ENCODE measurements at places on chromosomes 2 and 18.

GRCh38 chr18:47422524-47422923 lies 171.1 kb upstream of the SKOR2 start:
- DNase-seq, result no peak

DNA sequence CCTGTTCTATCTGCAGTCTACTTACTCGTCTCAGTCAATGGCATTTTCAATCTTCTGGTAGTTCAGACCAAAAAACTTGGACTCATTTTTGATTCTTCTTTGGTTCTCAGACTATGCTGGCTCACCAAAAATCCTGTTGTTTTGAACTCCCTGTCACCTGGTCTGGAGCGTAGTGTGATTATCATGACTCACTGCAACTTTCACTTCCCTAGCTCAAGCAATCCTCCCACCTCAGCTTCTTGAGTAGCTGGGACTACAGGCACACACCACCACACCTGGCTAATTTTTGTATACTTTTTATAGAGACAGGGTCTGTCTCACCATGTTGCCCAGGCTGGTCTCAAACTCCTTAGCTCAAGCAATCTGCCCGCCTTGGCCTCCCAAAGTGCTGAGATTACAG lies 163.3 kb upstream of the CDH7 start:
- DNase-seq, result no peak

DNA sequence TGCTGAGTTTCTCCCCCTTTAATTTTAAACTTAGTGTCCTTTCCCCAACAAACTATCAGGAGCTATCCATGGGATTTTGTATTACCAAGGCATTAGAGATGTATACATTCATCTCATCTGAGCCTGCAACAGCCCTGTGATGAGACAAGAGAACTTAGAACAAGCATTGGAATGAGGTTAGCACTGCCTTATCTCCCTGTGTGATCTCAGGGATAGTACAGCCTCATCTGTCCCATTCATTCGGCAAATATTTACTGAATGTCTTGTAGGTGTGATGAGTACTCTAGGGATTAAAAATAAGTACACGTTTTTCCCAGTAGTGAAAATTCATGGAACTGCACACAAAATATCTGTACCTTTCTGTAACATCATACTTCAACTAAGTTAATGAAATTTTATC lies 45.6 kb downstream of the PAIP2B start:
- DNase-seq, result no peak

GRCh38 chr2:172586245-172586891 lies 30.5 kb downstream of the PDK1 start:
- DNase-seq, result no peak

- DNase-seq, result no peak
Observed at GRCh38 chr2:117137371-117137770, 677.1 kb upstream of the DDX18 start.
